B cell (primary cell): ENCODE measurements at places on chromosomes 2 and 18.

DNA sequence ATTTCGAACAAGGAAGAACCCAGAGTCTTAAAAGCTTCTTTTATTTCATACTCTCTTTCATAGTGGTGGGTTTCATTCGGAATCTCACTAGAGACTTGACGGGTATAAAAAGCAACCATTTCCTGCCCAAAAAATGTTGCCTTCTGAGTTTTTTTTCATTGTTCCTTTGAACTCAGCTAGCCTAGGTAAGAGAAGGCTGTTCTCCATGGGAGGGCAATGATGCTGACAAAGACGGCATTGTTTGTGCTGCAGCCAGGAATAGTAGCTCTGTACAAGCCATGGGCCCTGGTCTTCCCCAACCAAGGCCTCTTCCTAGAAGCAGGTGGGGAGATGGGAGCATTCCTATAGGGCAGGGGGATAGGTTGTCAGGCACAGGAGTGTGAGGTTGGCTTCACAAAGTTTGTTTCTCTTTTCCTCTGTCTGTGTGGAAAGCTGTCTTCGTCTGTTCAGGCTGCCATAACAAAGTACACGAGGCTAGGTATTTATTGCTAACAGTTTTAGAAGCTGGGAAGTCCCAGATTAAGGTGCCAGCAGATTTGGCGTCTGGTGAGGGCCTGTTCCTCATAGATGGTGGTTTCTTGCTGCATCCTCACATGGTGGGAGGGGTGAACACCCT is 405.1 kb downstream of the NBAS start:
- DNase-seq = no peak

GRCh38 chr18:46677611-46678010 is 20.6 kb upstream of the LOXHD1 start:
- DNase-seq = no peak

- DNase-seq = no peak
Measured at GRCh38 chr2:190827720-190828119, 52.9 kb upstream of the GLS start.

DNA sequence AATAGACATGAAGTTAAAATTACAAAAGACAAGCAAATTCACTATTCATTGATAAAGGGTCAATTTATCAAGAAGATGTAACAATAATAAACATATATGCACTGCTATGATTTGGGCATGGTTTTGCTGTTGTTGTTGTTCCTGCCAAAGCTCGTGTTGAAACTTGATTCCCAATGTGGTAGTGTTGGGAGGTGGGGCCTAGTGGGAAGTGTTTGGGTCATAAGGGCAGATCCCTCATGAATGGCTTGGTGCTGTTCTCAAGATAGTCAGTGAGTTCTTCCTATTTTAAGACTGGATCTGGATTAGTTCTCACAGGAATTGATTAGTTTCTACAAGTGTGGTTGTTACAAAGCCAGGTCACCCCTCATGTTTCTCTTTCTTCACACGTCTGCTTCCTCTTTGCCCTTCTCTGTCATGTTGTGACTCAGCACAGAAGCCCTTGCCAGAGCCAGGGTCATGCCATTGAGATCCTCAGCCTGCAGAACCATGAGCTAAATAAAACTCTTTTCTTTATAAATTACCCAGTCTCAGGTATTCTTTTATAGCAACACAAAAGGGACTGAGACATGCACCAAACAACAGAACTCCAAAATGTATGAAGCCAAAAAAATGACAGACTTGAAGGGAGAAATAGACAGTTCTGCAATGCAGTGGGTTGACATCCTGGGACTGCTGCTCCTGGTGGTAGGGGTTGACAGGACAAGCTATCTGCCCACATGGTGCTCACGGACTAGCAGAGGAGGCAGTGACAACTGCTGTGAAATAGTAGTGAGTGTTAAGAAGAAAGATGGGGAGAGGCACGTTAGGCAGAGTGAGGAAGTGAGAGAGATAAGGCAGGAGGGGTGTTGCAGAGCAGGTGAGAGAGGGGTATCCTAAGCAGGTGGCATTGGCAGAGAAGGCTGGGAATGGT is 18.6 kb upstream of the SKA1 start:
- peak; percentile 63 for DNase-seq

GRCh38 chr2:1503471-1504310 is 90.4 kb downstream of the TPO start:
- DNase-seq = no peak

- DNase-seq = no peak
Measured at GRCh38 chr2:2719015-2719414, 387.9 kb upstream of the MYT1L start.

GRCh38 chr2:56118474-56118873 is 65.3 kb upstream of the CCDC85A start:
- DNase-seq = no peak

DNA sequence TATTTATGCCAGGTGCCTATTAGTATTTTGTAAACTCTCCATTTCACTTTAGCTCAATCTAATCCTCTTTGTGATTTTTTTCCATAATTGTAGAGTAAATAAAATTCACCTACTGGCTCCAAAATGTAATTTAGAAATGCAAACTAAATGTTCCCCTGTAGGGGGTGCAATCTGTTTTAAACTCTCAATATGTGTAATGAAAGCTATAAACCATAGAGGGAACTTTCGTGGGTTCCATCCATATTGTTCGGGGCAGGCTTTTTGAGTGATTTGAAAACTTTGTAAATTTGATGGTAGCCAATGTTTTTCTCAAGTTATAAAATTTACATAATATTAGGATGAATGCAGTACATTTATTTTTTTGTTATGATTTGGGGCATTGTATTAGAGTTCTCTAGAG is 49.4 kb downstream of the TSPYL6 start:
- DNase-seq = peak; percentile 13

- DNase-seq = no peak
Measured at GRCh38 chr2:64225491-64225890, 81.3 kb upstream of the PELI1 start.
